ENCODE measurements at places on chromosomes 16 and 17.

GRCh38 chr16:64731891-64732290 lies 390.0 kb downstream of the CDH11 start:
- DNase-seq = no peak

DNA sequence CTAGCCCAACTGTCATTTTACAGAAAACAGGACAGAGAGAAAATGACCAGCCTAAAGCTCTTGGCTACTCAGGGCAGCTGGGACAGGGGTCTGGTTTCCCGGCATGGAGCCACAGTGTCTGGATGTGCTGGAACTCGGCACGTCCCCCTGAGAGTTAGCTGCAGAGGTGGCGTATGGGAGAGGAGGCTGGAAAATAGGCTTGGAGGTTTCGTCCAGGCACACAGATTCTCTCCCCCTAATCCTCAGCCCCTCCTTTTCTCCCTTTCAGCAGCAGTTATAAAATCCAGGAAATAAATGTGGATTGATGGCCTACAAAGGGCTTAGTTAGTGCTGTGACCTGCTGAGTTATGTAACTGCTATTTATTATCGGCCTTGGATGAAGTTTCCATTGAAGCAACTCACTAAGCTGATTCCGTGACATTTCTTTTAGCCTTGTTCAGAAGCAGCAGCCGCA lies 89.5 kb upstream of the TOB1 start:
- no peak for DNase-seq

GRCh38 chr16:10885246-10885645 lies 8.2 kb downstream of the CIITA start:
- no peak for DNase-seq

GRCh38 chr17:82399041-82399441 lies 19.1 kb upstream of the HEXD start:
- peak; percentile 79 for DNase-seq

DNA sequence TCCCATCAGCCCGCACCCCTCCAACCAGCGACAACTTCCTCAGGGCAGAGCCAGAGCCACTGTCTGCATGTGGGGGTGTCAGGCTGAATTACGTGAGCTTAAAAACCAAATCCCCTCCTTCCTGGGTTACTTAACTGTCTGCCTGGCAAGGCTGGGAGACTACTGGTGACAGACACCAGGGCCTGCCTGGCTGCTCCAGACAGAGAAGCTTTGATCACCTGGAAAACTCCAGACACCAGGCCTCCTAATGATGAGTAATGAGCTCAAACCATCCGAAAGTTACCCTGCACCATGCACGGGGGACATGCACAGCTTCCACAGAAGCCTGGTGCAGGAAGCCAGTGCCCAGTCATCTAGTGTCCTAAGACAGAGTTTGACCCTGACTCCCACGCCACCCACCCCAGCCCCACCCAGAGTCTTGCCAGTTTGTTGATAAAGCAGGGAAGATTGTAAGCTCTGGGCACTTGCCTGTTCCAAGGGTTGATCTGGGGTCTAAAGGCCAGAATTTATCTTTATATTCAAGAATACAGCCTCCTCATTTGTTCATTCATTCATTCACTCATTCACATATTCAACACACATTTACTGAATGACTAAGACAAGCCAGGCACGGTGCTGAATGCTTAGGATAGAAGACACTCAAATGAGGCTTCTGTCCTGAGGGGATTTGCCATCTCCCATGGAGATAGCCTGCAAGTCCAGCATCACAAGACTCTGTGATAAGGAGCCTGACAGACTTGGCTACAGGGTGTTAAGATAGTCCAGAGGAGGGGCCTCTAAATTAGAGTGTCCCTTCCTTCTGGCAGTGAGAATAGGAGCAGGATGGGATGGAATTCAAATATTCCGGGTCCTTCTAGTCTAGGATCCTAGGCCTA lies 7.2 kb upstream of the CCDC182 start:
- no peak for DNase-seq

DNA sequence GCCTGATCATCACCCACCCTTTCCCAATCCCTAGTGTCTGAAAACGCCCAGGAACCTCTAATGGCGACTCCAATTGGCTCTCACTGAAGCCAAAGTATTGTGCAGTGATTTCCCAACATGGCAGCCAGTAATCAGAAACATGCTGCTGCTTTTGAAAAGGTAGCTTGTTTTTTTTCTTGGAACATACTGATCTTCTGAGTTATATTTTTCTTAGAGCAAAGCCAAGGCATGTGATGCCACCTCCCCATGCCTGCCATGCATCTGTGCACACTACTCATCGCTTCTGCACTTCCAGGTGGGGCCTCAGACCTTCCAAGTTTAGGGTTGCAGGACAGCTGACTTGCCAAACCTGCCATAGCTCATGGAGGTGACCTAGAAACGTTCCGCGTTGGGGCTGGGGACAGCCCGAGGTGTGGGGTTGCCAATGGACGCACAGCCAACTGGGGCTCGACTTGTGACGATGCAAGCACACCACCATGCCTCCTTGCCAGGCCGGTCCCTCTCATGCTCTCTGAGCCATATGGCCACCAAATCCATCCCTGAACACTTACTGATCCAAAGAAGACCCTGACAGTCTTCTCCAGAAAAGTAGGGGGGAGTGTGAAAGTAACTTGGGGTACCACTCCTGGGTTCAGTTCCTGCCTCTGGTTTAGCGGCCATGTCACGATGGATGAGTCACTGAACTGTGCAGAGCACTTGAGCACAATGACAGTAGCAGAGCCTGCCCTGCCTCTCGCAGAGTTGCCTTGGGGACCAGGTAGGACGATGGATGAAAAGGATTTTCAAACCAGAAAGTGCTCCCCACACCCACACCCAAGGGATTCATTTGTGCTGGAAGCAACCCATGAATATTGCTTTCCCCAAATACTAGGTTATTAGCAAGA lies 155.7 kb downstream of the CCDC182 start:
- DNase-seq = no peak

DNA sequence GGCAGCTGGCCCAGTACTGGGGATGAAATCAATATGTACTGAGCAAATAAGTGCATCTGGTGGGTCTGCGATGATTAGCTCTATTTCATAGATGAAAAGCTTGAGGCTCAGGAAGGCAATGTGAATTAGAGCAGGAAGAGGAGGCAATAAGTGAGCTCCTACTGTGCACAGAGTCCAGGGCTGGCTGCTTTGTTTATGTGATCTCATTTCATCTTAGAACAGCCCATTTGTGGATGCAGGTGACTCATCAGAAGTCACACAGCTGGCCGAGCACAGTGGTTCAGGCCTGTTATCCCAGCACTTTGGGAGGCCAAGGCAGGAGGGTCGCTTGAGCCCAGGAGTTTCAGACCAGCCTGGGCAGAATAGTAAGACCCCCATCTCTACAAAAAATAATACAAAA lies 7.1 kb downstream of the TMEM114 start:
- peak; percentile 13 for DNase-seq

- no peak for DNase-seq
These were observed at the start of gene NR1D1 for GRCh38 chr17:40100419-40100668. TSS of gene NR1D1 (minus strand) at chr17:40100589. CDS start at chr17:40100094, 495 bp downstream.

GRCh38 chr16:74051-74746 lies 1.8 kb upstream of the RHBDF1 start:
- DNase-seq = no peak

DNA sequence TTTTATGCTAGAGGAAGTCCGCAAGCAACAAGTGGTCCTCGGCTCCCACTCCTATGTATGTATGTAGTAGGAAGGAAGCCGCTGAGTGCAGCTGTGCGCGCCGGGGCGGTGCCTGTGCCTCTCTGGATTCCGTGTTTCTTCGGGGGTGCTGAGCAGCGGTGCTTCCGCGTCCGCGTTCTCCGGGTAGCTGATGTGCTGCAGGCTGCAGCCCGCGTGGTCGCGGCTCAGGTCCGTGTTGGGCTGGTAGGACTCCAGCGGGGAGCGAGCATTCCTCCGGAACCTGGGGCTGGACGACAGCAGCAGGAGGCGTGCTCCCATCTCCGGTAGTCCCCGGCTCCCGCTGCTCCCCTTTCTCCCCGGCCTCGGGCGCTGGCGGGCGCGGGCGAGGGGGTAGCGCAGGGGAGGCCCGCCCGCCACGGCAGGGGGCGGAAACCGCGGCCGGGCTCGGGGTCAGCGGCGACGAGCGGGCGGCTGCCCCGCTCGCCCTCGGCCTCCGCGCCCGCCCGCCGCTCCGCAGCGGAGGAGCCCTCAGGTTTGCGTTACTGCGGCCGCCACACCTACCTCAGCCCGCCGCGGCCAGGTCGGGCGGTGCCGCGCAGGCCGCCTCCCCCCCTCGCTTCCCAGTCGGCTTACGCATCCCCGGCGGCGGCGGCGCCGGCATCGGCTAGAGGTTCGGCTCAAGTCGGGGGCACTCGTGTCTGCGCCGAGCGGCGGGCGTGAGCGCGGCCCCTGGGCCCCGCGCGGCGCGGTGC lies 487 bp downstream of the C17orf67 start:
- DNase-seq = peak; percentile 40

- peak; percentile 43 for DNase-seq
These were observed 3.4 kb downstream of the CEP295NL start for GRCh38 chr17:78899361-78900260.

- DNase-seq = no peak
These were observed 18.5 kb upstream of the CPSF4L start for GRCh38 chr17:73280191-73280590.

DNA sequence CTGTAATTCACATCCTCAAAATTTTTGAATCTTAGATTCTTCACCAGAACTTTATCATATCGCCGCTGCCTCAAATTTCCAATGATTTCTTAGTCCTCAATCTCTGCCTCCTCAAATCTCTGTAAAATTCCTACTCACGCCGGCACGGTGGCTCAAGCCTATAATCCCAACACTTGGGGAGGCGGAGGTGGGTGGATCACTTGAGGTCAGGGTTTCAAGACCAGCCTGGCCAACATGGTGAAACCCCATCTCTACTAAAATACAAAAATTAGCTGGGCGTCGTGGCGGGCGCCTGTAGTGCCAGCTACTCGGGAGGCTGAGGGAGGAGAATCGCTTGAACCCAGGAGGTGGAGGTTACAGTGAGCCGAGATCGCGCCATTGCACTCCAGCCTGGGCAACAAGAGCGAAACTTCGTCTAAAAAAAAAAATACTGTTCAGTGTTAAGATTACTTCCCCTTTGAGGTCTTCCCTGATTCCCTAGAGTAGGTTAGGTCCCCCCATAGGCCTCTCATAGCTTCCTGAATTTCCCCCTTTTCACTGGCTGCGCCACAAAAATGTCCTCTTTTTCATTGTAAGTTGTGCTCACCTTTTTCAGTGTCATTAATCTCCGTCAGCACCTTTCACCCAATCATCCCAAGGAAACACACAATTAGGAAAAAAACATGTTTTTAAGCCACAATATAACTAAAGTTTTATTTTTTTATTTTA lies 919 bp upstream of the CBX1 start:
- DNase-seq = no peak

GRCh38 chr17:45437465-45438283 lies 5.0 kb upstream of the ARHGAP27 start:
- DNase-seq = no peak

GRCh38 chr17:71363661-71364060 lies 757.2 kb upstream of the SOX9 start:
- DNase-seq = no peak

GRCh38 chr17:38616361-38616760 lies 10.6 kb upstream of the SRCIN1 start:
- DNase-seq = no peak

- DNase-seq = no peak
These were observed 1.4 kb downstream of the DNASE1L2 start for GRCh38 chr16:2237493-2238149.

GRCh38 chr17:65952586-65952985 lies 239.3 kb downstream of the CEP112 start:
- DNase-seq = no peak

DNA sequence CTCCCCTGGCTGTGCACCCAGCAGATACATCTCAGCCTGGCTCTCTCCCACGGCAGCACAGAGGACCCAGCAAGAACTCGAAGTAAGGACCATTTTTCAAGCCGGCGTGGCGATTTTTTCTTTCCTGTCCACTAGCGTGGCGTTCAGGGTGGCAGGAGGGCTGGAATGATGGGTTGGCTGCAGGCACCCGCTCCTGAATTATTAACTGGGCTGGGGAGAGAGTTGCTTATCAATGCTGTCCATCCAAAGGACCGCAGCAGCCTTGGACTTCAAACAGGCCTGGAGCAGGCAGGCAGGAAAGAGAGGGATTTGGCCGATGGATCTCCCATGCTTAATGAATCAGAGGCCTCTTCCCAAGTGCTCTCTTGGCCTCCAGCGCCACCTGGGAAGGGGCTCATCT lies 7.0 kb downstream of the C16orf82 start:
- DNase-seq = no peak

DNA sequence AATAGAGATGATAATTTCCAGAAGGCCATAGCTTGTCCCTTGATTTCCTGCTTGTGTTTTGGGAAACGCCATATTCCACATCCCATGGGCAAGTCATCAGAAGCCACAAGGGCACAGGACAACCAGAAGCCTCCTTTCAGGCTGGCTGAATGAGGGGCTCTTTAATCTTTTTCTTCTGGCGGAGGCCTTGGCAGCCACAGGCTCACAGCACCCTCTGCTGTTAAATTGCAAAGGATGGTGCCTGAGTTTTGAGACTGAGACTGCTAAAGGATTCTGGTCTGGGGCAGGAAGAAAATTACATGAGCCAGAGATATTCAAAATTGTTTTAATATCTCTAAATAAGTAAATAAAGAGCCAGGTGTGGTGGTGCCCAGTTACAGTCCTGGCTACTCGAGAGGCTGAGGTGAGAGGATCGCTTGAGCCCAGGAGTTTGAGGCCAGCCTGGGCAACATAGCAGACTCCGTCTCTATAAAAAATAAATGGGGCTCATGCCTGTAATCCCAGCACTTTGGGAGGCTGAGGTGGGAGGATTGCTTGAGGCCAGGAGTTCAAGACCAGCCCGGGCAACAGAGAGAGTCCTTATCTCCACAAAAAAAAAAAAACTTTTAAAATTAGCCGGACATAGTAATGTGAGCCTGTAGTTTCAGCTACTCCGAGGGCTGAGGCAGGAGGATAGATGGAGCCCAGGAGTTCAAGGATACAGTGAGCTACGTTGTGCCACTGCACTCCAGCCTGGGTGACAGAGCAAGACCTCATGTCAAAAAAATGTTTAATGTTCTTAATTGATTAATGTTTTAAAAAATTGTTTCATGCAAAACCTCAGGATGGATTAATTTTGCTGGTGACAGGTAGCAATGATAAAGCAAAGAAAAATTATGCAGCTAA lies 26.3 kb downstream of the AARSD1 start:
- peak; percentile 57 for DNase-seq

DNA sequence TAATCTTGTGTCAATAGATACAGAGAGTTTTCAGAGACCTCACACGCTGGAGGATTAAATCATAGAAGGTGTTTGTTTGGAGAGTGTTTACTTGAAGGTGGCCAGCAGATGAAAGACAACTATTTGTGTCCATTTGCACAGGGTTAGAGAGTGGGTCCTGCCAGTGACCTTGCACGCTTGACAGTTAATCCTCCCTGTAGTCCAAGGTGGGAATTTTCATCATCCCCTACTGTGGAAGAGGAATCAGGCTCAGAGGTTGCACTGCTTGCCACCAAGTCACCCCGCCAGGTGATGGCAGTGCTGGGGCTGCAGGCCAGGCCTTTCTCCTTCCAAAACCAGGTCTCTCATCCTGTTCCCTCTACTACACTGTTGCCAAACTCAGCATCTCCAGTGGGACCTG lies 12.3 kb downstream of the CDH1 start:
- no peak for DNase-seq

- no peak for DNase-seq
These were observed 120.0 kb downstream of the IRF8 start for GRCh38 chr16:86018941-86019340.

GRCh38 chr16:16096121-16096857 lies 127.0 kb downstream of the ABCC6 start:
- DNase-seq = peak; percentile 79

All from fibroblast of skin of back (primary cell).